NCI-H2029 treated with DMSO at 0.1 percent for 48 hours (cell line): ENCODE measurements at places on chromosomes 1 and 21.
A peak's percentile ranks its signal among the peaks of the same experiment; 100 is the strongest.

- DNase-seq: no peak
Observed at GRCh38 chr1:15942661-15943327, 33.1 kb downstream of the ZBTB17 start.

DNA sequence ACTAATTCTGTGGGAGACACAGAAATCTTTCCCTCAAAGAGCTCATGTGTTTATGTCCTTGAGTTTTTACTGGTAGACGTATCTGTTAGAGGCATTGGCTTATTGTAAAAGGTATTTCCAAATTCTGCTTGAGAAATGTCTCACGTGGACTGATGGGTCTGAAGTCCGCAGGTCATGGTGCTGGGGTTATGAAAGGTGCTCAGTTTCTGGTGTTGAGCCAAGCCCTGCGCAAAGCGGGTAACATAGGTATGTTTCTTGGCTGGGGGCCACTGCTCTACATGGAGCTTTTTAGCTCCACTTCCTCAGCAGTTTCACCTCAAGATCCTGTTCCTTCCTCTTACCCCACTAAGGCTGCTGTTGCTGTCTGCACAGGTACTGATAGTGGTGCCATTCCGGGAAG, 10.8 kb downstream of the UTP25 start:
- DNase-seq: no peak

DNA sequence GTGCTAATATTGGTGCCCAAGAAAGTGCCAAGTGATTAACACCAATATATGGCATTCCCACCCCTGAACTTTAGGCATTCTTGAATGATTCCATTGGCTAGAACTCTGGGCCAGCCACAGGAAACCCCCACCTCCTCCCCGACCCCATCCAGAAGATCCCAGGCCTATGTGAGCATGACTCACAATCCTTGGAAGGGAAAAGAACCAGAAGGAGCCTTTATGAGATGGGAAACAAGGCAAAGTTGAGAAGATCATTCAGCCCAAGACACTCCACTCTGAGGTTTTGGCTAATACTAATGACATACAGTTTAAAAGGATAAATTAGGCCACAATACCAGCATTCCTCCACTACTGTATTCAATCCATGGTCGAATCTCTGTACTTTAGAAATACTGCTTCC, 21.8 kb downstream of the ELK4 start:
- DNase-seq: no peak

- DNase-seq: no peak
Observed at GRCh38 chr1:111618961-111619634, 491 bp upstream of the RAP1A start.

DNA sequence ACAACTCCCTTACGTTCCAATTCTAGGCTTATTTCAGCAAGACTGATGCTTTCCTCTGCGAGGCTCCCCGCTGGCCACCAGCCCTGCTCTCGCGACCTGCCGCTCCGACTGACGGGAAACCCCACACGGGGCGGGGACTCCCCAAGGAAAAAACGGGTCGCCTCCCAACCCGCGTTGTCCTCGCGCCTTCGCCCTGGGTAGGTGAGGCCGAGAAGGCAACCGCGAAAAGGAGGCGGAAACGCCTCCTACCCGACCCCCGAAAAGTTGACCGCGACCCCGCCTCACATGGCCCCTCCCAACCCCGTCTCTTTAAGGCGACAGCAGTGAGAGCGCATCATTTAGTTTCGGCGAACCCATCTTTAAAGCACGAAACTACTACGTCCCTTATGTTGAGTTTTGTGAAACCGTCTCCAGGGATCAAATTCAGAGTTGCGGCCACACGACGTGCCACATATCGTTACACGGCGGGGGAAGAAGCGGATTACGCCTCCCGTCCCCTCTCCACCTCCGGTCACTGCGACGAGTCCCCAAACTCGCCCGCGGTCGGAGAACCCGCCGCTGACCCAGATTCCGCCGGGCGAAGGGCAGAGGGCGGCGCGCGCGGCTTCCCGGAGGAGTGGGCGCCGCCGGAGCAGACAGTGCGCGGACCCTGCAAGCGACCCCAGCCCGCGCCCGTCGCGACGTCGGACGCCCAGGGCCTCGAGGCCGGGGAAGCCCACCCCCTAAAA, 1.2 kb downstream of the ANP32E start:
- DNase-seq: no peak

DNA sequence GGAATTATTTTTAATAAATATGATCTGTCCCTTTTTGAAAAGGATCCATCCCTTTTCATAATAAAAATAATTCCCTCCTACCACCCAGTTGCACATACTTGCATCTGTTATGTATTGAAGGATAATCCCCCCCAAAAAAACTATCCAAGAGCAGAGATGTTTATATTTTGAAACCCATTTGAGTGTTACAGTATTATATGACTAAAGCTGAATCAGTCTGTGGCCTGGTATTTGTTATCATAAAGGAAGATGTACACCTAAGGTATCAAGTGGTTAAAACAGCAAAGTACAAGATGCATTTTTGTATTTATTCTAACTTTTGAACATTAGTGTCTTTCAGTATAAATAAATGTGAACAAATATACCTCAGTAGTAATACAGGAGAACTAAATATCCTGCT, 12.7 kb upstream of the TGFB2 start:
- no peak for DNase-seq

DNA sequence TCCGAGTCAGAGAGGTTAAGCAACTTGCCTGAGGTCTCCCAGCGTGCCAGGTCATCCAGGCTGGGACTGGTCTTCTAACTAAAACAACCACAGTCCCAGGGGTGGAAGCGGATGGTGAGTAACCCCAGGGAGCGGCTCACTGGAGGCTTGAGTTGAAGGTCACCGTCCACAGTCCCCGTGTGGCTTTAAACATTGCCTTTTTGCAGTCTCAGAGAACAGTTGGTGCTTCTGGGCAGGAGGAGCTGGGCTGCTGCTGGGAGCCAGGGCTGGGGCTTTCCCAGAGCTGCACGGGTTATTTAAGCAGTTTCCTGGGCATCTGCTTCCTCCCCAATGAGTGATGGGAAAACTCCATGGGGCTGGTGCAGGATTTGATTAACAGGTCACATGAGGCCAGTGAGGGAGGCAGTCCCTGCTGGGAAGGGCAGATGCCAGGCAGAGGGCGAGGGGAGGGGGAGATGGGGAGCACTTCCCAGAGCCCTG, 12.3 kb downstream of the ARHGEF10L start:
- no peak for DNase-seq

GRCh38 chr1:30376054-30376697, 347.2 kb downstream of the MATN1 start:
- DNase-seq: no peak

- no peak for DNase-seq
Observed at GRCh38 chr21:17900281-17900989, 81.3 kb upstream of the C21orf91 start.

DNA sequence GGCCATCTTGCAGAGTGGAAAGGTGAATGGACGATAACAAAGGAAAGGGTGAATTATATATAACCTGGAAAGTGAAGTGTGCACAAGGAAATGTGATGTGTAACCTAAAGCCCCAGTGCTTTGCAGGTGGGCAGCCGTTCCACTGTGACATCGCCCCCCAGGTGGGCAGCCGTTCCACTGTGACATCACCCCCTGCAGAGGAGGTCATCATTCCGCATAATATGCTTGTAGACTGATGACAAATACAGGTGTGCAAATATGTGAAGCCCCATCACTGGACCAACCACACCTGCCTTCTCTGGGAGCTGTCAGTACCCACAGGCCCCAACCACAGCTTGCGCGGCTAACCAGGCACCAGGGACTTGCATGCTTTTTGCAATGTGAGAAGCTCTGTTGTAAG, 4.7 kb upstream of the ZNF496 start:
- peak; percentile 61 for DNase-seq

GRCh38 chr21:18403735-18404450, at the start of gene TMPRSS15:
TSS of gene TMPRSS15 (minus strand) at chr21:18403785. CDS start at chr21:18403622, 163 bp downstream.
- DNase-seq: no peak

- DNase-seq: no peak
Observed at GRCh38 chr1:29331729-29332128, 95.4 kb downstream of the PTPRU start.

DNA sequence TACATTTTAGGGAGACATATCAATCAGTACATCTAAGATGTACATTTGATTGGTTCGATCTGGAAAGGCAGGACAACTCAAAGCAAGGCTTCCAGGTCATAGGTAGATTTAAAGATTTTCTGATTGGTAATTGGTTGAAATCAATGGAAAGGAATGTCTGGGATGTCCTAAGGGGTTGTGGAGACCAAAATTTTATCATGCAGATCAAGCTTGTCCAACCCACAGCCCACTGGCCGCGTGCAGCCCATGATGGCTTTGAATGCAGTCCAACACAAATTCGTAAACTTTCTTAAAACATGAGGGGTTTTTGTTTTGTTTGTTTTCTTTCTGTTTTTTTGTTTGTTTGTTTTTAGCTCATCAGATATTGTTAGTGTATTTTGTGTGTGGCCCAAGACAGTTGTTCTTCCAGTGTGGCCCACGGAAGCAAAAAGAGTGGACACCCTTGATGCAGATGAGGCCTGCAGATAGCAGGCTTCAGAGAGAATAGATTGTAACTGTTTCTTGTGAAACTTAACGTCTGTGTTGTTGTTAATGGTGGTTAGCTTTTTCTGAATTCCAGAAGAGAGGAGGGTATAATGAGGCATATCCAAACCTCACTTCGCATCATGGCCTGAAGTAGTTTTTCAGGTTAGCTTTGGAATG, 3.1 kb downstream of the IFNAR1 start:
- no peak for DNase-seq

DNA sequence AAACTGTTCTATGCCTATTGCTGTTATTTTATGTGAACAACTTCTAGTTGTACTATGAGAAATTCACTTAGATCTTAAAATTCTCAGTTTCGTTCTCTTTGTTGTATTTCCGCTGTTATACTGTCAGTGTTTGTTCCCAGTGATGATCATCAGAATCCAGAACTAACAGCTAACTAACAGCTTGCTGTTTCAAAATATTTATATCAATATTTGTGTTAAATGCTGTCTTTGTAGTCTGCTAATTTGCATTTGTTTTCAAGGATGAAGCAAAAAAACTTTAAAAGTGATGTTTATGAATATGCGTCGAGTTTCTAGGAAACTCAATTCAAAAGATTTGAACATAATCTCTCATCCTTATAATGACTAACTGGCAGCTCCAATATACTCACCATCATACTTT, 84.5 kb downstream of the SPATA17 start:
- DNase-seq: no peak

DNA sequence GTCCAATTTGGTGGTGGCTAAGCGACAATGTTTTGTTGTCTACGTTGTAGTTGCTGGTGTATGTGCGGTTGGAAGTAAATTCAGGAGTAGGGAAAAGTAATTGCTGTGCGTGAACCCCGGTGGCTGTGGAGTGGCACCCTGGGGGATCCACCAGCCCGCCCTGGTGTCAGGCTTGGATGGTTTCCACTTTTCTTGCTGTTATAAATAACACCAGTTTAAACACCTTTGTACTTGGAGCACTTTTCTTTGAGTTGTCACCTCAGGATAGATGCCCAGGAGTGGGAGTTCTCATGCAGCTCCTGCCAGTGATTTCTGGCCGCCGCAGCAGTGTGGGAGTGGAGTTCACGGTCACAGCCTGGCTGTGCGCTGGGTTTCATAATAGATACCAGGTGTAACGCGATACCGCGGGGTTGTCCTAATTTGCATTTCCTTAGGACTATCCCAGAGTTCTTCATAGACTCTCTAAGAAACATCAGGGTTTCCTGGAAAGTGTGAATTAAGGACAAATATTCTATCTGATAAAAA, 12.8 kb upstream of the TMEM200B start:
- DNase-seq: no peak

- no peak for DNase-seq
Observed at GRCh38 chr1:171912509-171913175, 71.3 kb downstream of the DNM3 start.

DNA sequence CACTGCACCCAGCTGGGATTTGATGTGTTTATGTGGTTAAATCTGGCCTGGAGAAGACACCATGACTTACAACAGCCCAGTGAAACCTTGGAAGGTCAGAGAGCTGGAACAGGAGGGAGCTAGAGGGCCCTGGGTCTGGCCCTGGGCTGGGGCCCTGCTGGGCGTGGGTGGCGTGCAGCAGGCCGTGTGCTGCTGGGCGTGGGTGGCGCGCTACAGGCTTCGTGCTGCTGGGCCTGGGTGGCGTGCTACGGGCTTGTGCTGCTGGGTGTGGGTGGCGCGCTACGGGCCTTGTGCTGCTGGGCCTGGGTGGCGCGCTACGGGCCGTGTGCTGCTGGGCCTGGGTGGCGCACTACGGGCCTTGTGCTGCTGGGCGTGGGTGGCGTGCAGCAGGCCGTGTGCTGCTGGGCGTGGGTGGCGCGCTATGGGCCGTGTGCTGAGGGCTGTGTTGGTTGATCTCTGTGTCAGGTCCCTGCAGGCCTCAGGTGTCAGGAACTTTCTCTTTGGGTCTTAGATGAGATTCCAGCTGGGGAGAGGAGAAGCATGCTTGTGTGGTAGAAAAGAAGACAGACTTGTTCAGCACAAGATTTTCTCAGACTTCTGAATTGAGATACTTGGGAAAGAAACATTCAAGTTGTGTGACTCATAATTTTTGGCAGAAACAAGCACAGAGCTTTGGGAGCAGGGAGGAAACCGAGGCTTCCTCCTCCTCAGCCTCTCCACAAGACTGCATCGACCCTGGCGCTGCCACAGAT, 66.0 kb downstream of the COL18A1 start:
- no peak for DNase-seq

DNA sequence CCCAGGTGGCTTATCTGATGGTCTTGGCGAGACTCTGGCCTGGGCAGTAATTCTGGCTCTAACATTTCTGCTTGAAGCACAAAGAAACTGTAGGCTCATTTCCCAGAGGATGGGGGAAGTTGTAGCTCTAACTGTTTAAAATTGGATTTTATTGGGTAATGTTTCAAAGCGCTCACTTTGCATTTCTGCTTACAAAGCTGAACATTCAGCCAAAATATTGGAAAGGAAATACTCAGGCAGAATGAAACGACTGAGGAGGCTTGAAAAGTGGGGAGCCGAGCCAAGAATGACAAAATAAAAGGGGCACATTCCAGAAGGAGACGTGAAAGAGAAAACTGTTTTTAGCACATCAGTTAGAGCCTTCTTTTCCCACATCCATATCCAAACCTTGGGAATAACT, 202.6 kb downstream of the GRIK1 start:
- DNase-seq: no peak

DNA sequence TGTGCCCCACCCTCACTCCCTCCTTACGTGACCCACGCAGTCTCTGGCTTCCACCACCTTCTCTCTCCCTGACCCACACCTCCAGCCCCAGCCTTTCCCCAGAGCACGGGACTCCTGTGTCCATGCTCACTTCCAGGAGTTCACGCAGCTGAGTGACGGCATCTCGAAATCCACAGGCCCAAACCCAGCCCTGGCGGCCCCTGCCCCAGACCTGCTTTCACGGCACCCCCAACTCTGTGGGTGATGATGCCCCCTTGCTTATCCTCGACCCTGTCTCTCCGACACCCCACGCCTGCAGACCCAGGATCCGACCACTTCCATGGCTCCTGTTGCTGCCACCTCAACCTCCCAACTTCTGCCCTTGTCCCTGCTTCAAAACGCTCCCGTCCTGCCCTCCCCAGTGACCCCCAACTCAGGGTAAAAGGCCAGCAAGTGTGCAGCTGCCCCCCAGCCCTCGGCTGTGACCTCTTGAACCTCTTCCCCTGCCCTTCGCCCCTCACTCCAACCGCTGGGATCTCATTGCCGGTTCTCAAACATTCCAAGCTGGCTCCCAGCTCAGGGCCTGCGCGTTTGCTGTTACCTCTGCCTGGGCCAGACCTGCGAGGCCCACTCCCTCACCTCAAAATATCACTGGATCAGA, 30.4 kb upstream of the LAPTM5 start:
- no peak for DNase-seq

- DNase-seq: no peak
Observed at GRCh38 chr1:53066488-53066887, 4.5 kb downstream of the PODN start.
